ENCODE measurements at places on chromosomes 16 and 17.

DNA sequence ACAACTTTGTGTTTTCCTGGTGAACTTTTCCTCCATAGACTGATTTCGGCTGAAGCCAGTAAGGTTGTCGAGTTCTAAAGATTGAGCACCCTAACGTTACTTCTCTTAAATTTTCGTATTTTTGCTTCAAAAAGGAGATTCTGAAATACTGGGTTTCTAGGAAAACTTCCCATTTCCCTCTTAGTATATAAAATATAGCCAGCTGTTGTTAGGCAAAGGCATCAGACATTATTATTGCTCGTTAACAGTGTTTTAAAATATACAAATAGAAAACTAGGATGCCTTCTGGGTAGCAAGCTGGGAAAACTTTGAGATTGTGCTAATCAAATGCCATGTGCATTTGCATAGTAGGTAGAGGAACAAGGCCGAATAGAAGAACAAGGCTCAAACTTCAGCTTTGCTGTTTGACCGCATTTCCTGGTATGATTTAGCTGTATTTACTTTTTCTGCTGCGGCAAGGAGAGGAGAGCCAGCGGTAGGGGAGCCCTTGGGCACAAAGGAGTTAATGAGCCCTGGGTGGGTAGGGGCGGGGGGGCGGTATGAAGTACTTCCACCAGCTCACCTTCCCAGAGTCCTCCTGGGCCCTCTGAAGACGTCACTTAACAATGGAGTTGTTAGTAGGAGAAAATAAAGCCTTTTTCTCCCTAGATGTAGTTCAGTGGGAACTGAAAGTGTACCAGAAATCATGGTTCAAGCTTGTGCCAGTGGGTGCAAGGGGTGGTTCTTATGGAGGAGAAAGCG, 151.9 kb downstream of the MSI2 start:
- DNase-seq = no peak

DNA sequence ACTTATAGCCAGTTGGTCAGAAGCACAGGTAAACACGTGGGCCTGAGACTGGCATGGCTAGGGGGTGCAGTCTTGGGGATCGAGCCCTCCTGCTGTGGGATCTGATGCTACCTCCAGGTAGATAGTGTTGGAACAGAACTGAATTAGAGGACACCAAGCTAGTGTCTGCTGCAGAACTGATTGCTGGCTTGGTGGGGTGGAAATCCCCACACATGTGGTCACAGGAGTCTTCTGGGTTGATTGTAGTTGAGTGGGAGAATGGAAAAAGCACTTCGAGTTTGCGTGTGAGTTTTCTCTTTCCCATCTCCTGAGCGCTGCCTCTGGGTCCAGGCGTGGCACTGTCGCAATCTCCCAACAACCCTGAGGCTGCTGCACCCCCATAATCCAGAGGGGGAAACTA, 8.0 kb upstream of the SPATA32 start:
- DNase-seq = no peak

- no peak for DNase-seq
These were observed 21.1 kb downstream of the CSNK2A2 start for GRCh38 chr16:58176608-58177352.

DNA sequence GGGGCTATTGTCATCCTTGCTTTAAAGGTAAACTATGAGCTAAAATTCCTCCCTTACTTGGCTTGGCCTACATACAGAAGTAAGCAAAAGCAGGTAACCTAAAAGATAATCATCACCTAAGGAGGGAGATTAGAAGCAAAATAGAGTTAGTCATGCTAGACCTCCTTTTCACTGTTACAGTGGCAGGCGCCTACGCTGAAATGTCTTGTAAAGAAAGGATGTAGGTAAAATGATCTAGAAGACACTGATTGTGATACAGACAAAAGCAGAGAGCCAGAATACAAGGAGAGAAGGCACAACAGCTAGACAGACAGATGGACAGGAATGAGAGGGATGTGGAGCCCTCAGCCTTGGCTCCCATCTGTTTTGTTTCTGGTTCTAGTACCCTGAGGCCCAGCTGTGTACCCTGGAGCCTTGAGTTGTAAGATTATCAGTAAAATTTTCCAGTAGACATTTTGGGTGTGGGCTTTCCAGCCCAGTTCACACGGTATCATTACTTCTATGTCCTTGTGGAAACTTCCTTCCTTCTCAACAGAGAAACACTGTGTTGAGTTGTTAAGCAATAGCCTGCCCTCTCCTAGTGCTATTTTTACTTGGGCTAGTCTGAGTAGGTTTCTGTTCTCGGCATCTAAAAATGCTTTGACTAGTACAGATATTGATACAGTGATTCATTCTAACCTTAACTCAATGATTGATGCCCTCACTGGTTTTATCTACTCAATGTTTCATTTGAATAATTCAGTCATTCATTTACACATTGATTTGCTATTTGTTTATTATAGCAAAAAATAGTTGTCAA, 7.7 kb upstream of the C16orf78 start:
- DNase-seq = no peak

- DNase-seq = no peak
These were observed 223.0 kb downstream of the SNX29 start for GRCh38 chr16:12199524-12199923.

DNA sequence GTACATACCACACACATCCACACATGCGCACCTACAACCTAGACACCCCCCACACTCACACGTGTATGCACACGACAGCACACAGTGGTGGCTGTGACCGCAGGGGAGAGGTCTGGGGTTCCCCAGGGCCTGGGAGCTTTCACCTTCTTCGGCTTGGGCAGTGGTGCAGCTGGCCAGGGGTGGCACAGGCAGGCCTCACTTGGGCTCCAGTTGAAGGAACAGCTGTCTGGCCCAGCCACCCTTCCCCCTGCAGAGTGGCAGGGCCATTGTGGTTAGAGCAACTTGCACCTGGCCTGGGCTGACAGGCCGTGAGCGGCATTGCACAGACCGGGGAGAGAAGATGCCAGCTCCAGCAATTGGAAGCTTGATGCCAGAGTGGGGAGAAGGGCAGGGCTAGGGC, 114.5 kb upstream of the GSE1 start:
- DNase-seq = no peak

All from lower leg skin (tissue), 4 donors.